Psoas muscle (tissue), 8 donors: ENCODE measurements at places on chromosomes 6 and 20. TPM values are rescaled to one million over a fixed set of nuclear protein-coding genes. Genes with fewer than 3 reads are reported as not detected.

NMBR gene
- total RNA-seq: not detected

OGFR gene
- 19.2 TPM for total RNA-seq

CTAGE9 gene
- not detected for total RNA-seq

PNPLA1 gene
- not detected for total RNA-seq

PCK1 gene
- 0.63 TPM for total RNA-seq

SEMG1 gene
- not detected for total RNA-seq

OR2H2 gene
- total RNA-seq: not detected

FRS3 gene
- total RNA-seq: 6.5 TPM

FAM162B gene
- 1.8 TPM for total RNA-seq

ADAM33 gene
- 2.9 TPM for total RNA-seq

ADGRG6 gene
- total RNA-seq: 2.1 TPM

MEP1A gene
- total RNA-seq: not detected

GGT7 gene
- 36.2 TPM for total RNA-seq

DEFB124 gene
- total RNA-seq: not detected

ACOT8 gene
- 29.6 TPM for total RNA-seq

GPLD1 gene
- total RNA-seq: 1.1 TPM

NHLRC1 gene
- 0.84 TPM for total RNA-seq

MYH7B gene
- total RNA-seq: 101 TPM

PTCHD4 gene
- 0.07 TPM for total RNA-seq

CST4 gene
- total RNA-seq: not detected
